Spinal cord (tissue), 10 donors: ENCODE measurements at places on chromosomes 7 and 10.
A peak's percentile ranks its signal among the peaks of the same experiment; 100 is the strongest.

DNA sequence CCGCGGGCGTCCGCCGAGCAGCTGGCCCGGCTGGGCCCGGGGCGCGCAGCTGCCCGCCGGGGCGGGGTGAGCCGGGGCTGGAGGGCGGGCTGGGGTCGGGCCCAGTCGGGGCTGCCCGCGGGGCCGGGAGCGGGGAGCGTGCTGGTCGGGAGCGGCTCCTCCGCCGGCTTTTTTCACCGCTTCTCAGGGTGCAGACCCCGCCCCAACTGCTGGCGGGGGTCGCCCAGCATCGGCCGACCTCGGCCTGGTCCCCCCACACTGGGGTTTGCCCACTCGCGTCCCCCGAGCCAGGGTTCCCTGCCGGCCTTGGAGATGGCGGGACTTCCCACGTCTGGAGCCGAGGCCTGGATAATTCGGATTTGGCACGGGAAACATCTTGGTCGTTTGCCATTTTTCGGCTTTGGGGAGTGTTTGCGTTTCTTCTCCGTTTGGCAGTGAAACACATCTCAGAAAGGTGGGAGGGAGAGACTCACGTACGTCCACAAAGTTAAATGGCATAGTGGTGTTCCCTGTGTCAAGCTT lies 432 bp downstream of the TMEM248 start:
- peak; percentile 29 for DNase-seq

DNA sequence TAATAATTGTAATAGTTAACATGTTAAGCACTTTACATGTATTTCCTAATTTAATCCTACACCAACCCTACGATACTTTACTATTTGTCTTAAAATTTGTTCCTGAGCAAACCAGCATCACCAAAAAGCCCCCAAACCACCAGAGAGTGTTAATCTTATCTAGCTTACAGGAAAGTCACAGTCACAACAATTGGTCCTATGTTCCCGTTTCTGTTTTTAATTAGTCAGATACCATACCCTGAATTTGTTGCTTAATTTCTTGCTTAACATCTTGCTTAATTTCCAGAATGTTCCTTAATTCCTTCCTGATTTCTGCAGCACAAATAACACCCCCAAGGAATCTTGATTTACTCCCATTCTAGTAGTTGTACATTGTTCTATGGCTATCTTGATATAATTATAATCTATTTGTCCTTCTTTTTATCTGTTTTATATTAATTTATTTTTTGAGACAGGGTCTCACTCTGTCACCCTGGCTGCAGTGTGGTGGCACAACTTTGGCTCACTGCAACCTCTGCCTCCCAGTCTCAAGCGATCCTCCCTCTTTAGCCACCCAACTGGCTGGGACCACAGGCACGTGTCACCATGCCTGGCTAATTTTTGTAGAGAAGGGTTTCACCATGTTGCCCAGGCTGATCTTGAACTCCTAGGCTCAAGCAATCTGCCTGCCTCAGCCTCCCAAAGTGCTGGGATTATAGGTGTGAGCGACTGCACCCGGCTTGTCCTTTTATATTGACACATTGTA lies 6.6 kb upstream of the PDSS1 start:
- no peak for DNase-seq

GRCh38 chr10:133444342-133445267 lies 9.1 kb upstream of the SCART1 start:
- DNase-seq: no peak

DNA sequence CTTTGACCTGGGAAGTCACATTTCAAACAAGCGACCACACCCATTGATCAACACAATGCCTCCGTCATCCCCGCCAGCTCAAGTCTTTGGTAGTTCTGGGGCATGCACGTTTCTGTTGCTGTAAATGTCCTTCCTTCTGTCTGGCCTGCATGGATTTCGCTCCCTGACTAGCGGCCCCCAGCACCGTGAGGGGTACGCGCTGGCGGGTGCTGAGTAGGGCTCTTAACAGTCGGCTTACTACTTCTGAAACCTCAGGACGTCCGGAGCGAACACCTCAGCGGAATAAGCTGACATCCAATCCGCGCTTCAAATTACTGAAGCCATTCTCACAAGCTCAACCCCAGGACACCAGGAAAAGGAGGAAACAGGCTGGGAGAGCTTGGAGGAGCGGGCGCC lies 505 bp downstream of the NUDCD3 start:
- DNase-seq: no peak

GRCh38 chr7:4261601-4261960 lies 420.5 kb upstream of the FOXK1 start:
- no peak for DNase-seq

GRCh38 chr7:127765150-127765549 lies 113.2 kb downstream of the SND1 start:
- no peak for DNase-seq

DNA sequence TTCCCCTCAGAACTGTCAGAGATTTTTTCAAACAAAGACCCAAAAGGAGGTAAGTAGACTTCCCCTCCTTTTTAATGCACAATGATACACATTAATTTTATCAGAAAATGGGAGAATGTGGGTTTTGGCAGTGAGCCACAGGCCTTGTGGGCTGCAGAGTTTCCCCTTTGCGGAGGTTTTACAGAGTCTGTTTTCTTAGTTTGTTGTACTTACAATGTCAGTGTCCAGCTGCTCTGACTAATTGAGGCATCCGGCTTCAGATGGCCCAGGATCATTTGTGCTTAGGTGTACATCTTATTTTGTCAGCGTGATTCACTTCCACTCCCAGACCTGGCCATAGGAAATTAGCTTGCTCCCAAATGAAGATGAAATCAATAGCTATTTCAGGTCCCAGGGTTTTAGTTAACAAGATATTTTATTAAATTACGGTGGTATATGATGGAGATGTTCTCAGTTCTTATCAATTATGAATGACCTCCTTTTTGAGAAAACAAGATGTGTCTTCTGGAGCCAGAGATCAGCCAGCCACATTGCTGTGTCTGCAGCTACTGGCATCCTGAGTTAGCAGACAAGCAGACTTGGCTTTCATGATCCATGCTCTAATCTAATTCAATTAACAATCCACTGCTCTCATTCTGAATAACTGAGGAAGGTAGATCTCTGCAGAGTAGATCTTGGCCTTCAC lies 1086.6 kb upstream of the SORCS1 start:
- DNase-seq: no peak

DNA sequence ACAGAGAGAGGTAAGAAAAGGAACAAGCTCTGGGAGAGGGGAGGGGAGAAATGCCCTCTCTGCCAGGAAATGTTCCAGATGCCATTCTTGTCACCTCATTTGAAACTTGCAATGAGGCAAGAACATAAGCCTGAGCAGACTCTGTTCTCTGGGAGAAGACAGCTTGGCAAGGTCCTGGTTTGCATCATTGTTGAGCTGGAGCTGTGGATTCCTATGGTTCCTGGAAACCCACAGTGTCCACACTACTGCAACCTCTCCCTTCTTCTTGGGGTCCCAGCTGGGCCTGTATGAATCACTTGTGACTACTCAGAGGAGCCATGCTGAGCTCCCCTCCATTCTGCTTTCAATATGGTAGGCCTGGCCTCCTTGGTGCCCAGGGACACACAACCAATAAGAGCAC lies 60.8 kb upstream of the HECTD2 start:
- no peak for DNase-seq

GRCh38 chr10:126940670-126941310 lies 35.6 kb downstream of the DOCK1 start:
- no peak for DNase-seq

- DNase-seq: peak; percentile 28
These were observed 102.0 kb downstream of the STRA8 start for GRCh38 chr7:135335628-135336139.

DNA sequence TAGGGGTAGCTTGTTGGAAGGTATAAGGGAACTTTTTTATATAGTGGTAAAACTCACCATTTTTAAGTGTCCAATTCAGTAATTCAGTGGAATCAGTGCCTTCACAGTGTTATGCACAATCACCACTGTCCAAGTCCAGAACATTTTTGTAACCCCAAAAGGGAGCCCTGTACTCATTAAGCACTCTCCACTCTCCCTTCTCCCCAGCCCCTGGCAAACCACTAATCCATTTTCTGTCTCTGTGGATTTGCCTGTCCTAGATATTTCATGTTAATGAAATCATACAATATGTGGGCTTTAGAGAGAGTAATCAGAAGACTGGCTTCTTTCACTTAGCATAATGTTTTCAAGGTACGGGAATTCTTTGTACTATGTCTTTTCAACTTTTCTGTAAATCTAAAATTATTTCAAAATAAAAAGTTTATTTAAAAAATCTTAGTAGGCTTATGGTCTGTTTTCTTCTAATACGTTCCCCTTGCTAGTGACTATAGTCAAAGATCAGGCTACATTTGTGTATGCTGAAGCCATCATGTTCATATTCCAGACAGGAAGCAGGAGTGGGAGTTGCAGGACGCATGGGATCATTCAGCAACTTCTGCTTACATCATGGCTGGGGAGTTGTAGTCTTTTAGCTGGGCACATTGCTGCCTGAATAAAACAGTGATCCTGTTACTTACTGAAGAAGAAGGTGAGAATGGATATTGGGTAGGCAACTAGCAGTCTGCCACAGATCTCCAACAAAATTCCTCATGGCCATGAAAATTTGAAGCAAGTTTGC lies 35.4 kb upstream of the TAX1BP1 start:
- no peak for DNase-seq
